Myocyte (in vitro differentiated cells): ENCODE measurements at places on chromosomes 6 and 20. TPM values are rescaled to one million over a fixed set of nuclear protein-coding genes. Genes with fewer than 3 reads are reported as not detected.

GRCh38 chr6:168167431-168168315 lies 88.7 kb upstream of the FRMD1 start:
- DNase-seq, result no peak

DNA sequence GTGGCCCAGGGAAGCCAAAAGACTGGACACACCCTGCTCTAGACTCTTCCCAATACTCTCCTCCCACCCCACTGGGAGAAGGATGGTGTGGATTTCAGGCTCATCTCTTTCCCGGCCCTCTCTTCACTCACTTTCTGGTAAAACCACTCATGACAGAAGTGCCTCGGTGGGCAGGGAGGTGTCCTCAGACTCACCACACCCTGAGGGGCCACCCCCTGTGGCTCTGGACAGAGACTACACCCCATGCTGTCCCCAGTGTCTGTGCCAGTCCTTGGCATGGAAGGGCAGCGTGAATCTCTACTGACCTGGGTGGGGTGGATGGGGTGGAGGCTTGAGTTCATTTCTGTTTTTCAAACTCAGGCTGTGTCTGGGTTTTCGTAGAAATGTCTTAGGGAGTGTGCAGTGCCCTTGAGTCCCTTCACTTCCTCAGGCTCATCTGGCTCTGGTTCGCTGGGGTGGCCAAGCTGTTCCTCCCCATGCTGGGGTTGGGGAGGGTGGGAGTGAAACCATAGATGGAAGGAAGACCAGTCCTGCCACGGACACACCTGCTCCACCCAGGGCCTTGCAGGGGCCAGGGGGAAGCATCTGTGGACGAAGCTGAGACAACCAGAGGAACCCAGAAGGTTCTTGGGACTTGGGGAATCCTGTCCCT lies 59.1 kb downstream of the EZR start:
- no peak for DNase-seq

- no peak for DNase-seq
These were observed 373.1 kb downstream of the CD109 start for GRCh38 chr6:74069089-74069581.

GRCh38 chr6:130239755-130240154 lies 17.0 kb upstream of the SAMD3 start:
- DNase-seq, result peak; percentile 6

DNA sequence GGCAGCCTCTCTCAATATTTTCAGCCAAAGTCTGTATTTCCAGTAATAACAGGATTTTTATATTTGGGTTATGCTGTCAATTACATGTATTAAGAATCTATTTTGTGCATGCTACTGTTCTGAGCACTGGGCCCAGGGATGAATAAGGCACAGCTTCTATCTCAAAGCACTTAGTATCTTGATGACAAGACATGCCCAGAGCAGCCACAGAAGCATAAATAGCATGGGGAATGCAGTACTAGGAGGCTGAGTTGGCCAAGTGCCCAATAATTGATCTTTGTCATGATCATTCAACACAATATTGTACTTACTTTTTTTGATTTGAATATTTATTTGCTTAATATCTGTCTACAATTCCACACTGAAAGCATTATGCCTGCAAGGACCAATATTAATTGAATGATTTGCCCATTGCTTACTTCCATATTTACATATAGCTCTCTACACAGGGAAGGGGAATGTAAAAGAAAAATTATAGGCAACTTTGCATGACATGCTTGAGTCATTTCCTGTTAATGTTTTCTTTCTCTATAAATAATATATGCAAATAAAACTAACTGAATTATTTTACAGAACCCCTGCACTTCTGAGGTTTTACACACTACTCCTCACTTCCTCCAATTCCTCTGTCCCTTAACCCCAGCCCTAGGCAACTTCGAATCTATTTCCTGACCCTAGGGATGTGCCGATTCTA lies 298.9 kb upstream of the BMP2 start:
- DNase-seq, result no peak

GRCh38 chr20:61445138-61445537 lies 193.1 kb downstream of the CDH4 start:
- no peak for DNase-seq

GRCh38 chr6:100084991-100085364 lies 91.0 kb upstream of the MCHR2 start:
- no peak for DNase-seq

UBE2V1 gene
- 86.8 and 96.8 TPM in 2 replicates for total RNA-seq

- no peak for DNase-seq
These were observed 199.9 kb downstream of the EPHA7 start for GRCh38 chr6:93219447-93219846.

SMPDL3A gene
- 8.2 and 13.6 TPM in 2 replicates for total RNA-seq

DNA sequence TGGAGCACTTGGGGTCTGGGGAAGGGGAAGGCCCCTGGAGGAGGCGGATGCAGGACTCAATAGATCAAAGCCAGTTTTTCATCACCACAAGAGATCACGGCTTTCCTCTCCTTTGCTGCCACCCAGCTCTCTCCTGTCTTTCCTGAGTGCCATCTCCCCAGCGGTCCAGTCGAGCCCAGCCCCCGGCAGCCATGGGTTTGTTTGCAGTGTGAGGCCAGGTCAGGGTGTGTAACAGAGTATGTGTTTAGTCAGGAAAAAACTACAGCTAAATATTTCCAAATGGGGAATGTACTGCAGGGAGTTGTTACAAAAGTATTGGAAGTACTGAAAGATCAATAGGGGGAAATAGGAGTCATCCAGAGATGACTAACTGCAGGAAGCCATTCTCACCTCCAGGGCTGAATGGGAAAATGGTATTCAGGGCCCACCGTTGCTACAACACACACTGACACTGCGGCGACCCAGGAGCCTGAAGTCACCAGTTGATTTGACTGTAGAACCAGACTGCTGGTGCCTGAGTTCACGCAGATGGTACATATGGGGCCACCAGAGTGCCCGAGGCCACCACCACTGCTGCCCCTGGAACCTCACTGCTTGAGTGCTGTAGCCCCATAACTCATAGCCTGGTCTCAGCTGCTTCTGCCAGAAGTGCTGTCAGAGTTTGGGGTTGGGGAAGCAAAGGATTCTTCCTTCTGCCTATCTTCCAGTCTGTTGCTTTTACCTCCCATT lies 23.6 kb upstream of the FANCE start:
- DNase-seq, result no peak

GRCh38 chr6:169533301-169534038 lies 168.4 kb downstream of the WDR27 start:
- no peak for DNase-seq

- no peak for DNase-seq
These were observed 86.8 kb downstream of the CNBD2 start for GRCh38 chr20:36055145-36055544.

GRCh38 chr6:157528931-157529653 lies 148.1 kb downstream of the ZDHHC14 start:
- DNase-seq, result peak; percentile 90

- DNase-seq, result no peak
These were observed 5.9 kb downstream of the ESF1 start for GRCh38 chr20:13778827-13779226.

DNA sequence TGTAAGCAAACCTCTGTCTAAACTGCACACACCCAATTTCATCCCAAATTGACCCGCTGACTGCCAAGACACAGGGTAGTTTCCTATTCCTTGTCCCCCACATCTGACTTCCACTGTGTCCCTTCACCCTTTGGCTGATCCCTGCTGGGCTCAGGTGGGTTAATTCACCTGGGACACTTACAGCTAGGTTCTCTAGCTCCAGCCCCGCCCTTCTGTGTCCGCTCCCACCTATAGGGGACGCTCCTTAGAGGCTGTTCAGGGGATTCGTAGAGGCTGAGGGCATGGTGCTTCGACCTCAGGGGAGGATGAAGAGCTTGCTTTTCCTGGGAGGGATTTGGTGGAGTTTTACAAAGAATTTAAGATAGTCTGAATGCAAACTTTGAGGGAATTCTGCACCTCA lies 4.0 kb upstream of the CD93 start:
- no peak for DNase-seq

SLC35D3 gene
- not detected in 2 replicates for total RNA-seq

DNA sequence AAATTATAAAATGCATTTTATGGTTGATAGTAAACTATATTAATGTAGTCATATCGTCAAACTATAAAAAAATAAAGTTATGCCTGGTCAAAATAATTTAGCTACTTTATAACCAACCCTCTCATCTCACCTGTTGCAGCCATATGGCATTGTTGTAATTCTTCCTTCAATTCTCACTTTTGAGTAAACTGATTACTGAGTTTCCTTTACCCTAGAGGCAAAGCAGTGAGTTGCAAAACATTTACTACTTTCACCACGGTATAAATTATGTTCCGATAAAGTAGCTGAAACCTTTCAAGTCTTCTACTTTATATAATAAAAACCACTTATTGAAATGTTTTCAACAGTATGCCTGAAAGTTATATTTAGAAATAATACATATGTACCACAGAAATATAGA lies 113.8 kb downstream of the AHI1 start:
- DNase-seq, result no peak

- DNase-seq, result peak; percentile 65
These were observed 124.3 kb downstream of the SCML4 start for GRCh38 chr6:107699697-107700325.

- no peak for DNase-seq
These were observed 23.6 kb downstream of the RWDD2A start for GRCh38 chr6:83216806-83217205.

TAAR8 gene
- not detected in 2 replicates for total RNA-seq

THBS2 gene
- total RNA-seq, result 22.6 and 27.3 TPM in 2 replicates

PPIL4 gene
- total RNA-seq, result 39.4 and 41.9 TPM in 2 replicates

LY86 gene
- not detected in 2 replicates for total RNA-seq

OLIG3 gene
- total RNA-seq, result not detected in 2 replicates

DNA sequence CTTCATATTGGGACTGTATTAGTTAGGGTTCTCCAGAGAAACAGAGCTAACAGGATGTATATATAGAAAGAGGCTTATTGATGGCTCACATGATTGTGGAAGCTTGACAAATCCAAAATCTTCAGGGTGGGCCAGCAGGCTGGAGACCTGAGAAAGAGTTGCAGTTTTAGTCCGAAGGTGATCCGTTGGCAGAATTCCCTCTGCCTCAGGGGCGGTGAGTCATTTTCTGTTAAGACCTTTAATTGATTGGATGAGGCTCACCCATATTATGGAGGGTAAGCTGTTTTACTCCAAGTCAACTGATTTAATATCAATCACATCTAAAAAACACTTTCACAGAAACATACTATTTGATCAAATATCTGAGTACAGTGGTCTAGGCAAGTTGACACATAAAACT lies 113.6 kb downstream of the FLRT3 start:
- no peak for DNase-seq

DNA sequence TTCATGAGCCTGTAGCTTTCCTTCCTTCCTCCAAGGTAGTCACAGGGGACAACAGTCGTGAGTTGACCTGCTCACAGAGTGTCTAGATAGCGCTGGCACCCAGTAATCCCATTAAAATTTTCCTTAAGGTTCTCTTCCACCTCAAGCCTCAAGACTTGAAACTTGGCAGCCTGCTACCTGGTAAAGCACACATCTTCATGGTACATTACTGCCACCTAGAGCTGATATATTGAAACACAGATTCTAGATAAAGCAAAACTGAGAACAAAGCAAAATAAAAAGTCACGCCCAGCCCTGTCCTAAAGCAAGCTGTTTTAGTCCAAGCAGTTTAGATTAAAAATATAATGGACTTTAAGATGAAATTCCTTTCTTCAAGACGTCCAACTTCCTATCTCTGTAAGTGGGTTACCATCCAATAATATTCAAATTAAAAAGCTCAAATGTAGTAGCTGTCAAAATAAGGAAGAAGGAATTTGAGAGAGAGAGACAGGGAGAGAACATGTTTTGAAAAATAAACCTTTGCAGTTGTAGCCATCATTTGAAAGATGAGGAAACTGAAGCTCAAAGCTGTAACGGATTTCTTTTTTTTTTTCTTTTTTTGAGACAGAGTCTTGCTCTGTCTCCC lies 50.7 kb upstream of the CD83 start:
- peak; percentile 77 for DNase-seq

DNA sequence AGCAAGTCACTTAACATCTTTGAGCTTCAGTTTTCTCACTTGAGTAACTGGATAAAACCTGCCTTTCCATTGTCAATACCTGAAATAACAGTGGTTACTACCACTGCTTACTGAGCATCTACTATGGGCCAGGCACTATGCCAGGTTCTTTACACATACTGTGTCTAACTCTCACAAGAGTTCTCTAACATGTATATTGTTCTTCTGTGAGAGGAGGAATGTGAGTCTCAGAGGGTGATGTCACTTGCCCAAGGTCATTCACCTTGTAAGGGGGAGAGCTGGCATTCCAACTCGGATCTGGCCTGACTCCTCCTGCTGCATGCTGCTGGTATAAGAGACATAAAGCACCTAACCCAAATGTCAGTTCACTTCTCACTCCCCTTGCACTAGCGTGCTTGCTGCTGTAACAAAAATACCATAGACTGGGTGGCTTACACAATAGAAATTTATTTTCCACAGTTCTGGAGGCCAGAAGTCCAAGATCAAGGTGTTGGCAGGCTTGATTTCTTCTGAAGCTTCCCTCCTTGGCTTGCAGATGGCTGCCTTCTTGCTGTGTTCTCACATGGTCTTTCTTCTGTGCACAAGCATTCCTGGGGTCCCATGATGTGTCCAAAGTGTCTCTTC lies 21.9 kb upstream of the SGK2 start:
- DNase-seq, result no peak

GSTA1 gene
- total RNA-seq, result not detected in 2 replicates

DNA sequence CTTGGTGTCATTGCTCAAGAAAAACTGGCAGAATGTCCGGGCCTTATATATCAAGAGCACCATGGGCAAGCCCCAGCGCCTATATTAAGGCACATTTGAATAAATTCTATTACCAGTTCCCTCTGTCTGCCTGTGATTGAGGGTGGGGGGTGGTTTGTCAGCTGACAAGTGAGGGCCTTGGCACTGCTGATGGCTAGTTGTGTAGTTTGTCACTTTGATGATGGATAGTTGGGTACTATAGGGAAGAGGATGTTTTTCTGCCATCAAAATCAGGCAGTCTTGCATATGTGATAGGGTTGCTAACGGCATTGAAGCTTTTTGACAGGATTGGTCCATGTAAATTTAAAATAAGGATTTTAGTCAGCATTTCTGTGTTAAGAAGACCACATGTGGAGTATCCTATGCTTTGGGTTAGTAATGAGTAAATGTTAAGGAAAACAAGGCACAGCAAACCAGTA lies 2.5 kb downstream of the RPL10A start:
- no peak for DNase-seq

DNA sequence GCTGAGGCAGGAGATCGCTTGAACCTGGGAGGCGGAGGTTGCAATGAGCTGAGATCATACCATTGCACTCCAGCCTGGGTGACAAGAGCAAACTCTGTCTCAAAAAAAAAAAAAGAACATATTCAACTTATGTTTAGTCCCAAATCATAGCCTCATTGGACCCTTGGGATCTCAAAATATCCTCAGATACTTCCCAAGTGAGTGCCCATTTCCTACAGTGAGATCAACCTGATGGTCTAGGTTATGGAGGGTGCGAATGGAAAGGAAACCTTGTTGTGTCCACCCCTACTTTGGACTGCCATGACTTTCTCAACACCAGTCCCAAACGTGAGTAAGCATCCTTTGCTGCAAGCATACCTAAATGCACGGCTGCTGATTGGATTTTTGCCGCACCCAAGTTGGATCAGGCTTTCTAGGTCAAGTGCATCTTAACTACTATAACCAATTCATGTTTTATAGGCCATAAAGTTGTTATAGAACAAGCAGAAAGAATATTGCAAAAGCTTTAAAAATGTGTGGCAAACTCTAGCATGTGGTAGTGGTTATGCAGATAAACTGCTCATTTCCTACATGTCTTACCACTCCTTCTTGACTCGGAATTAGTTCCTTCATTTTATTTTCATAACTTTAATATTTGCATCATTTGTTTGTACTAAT lies 131.2 kb downstream of the PLEKHG1 start:
- DNase-seq, result no peak

TGM3 gene
- total RNA-seq, result not detected in 2 replicates
